ENCODE measurements at places on chromosomes 7 and 10.
A peak's percentile ranks its signal among the peaks of the same experiment; 100 is the strongest.

DNA sequence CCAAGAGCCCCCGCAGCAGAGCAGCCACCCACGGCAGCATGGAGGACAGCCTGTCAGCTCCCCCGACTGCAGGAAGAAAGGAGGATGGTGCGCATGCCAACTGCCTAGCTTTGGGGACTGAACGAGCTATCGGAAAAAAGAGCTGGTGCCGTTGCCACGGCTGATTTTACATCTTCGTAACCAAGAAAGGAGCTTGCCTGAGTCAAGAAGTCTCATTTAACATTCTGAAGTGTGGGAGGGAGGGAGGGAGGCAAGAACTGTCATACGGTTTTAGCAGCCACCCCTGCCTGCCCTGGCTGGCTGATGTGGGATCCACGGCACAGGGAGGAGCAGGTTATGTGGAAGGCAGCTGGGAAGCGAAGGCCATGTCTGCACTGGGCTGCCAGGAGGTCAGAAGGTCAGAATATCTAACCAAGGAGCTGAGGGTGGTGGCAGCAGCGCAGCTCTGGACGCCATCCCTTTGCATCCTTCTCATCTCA, 74.7 kb upstream of the CAMK2B start:
- no peak for DNase-seq

DNA sequence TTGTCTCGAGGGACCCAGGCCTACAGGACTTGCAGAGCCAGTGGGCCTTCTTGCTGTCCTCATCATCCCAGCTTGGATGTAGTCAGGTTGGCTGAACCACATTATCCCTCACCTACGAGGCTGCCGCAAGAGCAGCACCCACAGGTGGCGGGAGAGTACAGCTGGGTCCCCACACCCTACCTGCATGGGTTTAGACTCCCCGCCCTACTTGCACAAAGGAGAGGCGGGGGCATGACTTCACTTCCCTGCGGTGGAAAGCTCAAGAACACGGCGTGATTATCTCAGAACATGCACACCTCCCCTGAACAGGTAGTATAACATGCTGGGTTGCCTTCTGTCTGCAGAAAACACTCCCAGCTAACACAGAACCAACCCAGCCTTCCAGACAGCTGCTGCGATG, 57.5 kb downstream of the CTBP2 start:
- DNase-seq, result no peak

GRCh38 chr7:12637819-12638592, 49.4 kb upstream of the ARL4A start:
- DNase-seq, result no peak

DNA sequence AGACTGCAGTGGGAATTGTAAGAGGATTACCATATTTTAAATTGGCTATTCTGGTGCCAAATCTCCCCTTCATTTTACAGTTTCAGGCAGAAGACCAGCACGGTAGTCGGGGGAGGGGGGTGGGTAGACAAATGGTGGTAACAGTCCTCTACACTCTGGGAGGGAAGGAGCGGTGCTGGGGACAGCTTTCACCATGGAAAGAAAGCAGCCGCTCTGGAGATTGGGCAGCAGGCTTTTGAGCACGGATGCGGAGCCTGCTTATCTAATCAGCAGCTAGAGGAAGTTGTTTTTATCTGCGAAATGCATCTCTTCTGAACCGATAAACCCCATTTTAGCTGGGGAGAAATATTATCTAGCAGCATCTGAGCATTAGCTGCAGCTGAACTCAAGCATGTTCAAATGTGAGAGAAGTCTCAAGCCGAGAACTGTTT, 28.7 kb downstream of the IKZF1 start:
- DNase-seq, result peak; percentile 27

GRCh38 chr7:44291066-44291732, 34.2 kb downstream of the CAMK2B start:
- DNase-seq, result no peak

DNA sequence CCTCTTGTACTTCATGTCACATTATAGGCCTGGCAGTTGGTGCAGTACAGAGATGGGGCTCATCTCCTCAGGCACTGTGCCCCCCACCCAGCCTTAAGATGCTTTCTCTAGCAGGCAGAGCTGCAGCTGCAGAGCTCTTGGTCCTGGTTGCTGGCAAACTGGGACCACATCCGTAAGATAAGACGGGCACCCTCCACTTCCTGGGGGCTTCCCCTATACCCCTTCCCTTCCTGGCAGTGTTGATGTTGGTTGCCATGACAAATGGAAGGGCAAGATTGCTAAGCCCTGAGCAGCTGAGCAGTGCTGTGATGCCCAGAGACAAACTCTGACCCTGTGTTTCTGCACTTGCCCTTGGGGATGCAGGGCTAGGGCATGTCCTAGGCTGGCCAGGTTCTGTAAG, 103.4 kb upstream of the ANLN start:
- no peak for DNase-seq

- DNase-seq, result peak; percentile 21
Observed at GRCh38 chr7:42338231-42338915, 101.4 kb upstream of the GLI3 start.

DNA sequence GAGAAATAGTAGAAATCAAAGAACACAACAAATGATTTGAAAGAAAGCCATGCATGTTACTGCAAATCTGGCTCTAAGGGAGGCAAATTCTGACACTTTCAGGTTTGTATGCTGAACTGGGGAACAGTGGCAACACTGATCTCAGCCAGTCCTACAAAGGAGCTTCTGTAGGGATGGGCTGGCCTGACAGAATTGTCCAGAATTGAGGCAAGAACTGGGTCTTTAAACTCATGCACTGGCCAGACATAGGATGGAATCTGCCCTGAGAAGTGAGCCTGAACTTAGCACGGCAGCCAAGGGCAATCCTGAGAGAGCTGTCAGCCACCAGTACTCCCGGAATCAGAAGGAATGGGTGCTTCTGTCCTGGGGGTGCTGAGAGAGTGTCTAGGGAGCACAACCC, 70.9 kb upstream of the RAPGEF5 start:
- DNase-seq, result no peak

DNA sequence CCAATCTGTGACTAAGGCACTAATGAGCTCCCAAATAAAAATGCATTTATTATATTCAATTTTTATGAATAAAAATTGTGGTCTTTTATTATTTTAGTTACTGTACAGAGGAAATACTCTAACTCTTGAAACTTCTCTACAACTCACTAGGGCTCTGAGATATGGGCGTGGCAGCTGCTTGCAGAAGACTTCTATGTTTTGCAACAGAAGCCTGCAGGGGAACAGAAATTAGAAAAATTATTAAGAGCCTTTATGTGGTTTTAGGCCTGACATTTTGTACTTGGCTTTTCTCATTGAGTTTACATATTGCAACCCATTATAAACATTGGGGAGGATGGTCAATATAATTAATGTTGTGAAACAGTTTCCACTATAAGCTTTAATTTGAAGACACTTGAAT, 581.4 kb downstream of the TNS3 start:
- DNase-seq, result no peak

GRCh38 chr10:18312374-18313139, 172.3 kb downstream of the CACNB2 start:
- peak; percentile 71 for DNase-seq

- DNase-seq, result no peak
Observed at GRCh38 chr7:155619634-155620271, 24.7 kb upstream of the RBM33 start.

DNA sequence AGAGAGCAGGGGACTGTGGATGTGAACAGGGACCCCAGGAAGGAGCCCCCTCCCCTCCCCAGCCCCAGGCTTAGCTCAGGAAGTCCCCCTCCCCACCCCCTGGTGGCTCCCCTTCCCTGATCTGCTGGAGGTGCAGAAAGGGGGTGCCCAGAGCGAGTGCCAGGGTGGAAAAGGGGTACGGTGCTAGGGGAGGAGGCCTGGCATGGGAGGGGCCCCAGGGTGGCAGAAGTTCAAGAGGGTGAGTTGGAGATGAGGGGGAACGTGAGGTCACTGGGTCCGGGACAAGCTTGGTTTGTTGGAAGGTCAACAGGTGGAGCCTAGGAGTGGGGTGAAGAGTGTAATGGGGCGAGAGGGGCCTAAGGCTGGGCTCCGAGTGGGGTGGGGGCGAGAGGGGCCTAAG, 21.5 kb upstream of the TBL2 start:
- no peak for DNase-seq

- DNase-seq, result no peak
Observed at GRCh38 chr7:102106625-102107024, 180.0 kb upstream of the SH2B2 start.

DNA sequence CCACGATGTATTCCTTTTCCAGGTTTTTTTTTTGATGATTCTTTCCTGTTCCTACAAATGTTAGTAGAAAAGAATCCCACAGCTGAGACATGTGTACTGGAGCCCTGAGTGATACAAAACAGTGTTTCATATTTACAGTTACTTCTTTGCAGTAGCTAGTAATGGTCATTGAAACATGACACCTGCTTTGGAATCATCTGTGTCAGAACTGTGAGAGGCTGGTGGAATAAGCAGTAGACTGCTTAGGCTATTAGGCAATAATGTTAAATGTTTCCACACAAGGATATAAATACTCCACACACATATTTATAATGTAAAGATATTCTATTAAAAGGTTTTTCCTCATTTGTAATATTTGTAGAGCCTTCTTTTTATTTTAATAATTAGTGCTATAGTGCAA, 394.0 kb downstream of the THSD7A start:
- no peak for DNase-seq

DNA sequence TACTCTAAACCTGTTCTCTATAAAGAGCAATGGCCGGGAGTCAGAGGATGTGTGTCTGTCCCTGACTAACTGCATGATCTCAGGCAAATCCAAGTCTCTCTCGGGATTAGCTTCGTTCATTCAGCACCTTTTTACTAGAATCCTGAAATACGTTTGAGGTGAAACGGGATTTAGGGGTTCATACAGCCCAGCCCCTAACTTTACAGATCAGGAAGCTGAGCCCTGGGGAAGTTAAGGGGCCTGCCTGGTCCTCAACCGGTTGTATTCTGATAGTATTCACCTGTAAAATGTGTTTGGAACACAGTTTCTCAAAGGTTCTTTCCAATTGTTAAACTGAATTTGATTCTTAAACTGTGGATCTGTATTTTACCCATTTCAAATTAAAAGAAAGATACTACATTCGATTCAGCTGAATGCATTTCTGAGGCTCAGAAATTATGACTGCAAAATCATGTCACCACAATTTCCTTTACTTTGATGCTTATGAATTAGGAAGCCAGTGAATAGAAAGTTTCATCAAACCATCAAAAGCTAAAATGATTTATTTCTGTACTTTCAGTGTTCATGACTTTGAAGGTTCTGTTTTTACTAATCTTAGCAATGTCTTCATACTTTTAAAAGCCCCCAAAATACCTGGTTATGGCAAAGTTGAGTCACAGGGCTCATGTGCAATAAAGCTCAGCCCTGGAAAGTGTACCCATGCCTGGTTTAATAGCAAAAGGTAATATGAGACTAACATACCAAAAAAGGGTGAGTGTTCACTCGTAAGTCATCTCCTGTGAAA, 28.9 kb upstream of the EZH2 start:
- no peak for DNase-seq

DNA sequence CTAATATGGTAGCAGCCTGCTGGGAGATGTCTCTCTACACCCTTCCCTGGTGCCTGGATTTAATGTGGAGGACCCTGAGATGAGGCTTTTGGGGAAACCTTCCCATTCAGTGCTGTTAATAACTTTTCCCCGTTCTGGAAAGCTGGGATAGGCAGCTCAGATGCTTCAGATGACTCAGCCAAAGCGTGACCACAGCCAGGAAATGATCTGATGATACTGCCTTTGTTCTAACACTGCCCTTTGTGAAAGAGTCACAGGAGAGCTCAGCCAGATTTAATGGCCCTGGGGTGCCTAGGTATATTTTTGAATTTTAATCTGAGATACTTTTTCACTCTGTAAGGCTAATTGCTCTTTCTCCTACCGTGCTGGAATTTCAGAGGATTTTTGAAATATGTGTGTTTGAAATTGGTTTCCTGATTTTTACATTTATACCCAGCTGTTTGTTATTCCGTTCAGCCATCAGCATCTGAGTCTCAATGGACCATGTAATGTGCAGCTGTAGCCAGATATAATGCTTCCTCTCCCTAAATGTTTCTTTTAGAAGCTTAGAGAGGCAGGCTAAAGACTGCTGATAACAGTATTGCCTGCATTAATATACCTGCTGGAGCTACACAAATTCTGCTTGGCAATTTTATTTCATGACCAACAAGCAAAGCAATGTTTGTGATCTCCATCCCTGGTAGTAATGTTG, 17.8 kb downstream of the CELF2 start:
- peak; percentile 59 for DNase-seq

DNA sequence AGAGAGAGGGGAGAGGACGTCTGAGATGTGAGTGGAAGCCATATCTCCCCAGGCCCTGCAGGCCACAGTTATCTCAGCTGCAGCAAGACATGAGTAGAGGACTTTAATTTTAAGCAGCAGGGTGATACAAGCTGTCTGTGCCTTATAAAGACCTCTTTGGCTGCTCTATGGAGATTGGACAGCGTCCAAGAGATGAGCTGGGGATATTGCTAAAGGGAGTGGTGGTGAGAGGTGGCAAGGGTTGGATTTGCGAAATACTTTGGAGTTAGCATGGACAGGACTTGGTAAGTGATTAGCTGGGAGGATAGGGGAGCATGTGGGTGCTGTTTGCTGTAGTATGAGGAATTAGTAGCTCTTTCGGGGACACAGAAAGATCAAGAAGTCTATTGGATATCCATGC, 191.8 kb downstream of the CACNB2 start:
- no peak for DNase-seq

DNA sequence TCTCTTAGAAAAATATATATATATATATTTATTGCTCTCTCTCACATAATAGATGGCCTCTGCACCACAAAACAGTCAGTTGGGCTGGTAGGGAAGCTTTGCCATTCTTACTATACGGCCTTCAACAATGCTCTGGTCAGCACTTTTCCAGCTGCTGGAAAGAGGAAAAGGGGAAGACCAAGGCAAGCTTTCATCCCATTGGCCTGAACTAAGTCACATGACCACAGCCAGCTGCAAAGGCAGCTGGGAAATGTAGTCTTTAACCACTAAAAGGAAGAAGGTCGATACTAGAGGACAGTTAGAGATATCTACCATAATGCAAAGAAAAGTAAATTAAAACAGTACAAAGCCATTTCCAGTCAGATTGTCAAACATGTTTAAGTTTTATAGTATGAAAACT, 58.4 kb upstream of the MACROH2A2 start:
- DNase-seq, result peak; percentile 62

DNA sequence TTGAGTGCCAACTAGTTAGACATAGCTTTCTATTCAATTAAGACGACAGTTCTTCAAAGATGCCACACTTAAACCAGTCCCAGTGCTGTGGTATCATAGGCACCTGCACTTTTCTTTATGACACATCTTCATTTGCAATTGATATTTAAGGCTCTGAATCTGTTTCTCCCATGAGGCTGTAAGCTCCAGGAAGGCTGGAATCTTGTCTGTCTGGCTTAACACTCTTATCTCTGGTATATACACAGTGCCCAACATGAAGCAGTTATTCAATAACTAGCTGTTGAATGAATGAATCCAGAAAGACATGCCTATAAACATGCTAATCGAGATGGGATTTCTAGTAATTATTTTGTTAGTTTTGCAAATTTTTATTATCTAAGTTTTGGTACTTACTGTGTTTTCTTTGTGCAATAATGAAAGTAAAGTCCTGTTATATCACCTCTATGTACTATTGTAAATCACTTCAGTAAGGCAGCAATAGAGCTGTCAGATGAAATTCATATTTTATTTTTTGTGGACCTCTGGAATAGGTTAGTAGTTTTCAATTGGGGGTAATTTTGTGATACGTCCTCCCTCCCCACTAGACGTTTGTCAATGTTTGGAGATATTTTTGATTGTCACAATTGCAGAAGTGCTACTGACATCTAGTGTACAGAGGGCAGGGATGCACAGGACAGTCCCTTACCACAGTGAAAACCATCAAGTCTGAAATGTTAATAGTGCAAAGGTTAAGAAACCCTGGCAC, 51.3 kb upstream of the STEAP4 start:
- DNase-seq, result no peak

GRCh38 chr10:23035569-23035968, 59.8 kb upstream of the MSRB2 start:
- DNase-seq, result peak; percentile 84
